Epithelial cell of proximal tubule (primary cell): ENCODE measurements at places on chromosomes 7 and 10. TPM values are rescaled to one million over a fixed set of nuclear protein-coding genes. Genes with fewer than 3 reads are reported as not detected.

DNA sequence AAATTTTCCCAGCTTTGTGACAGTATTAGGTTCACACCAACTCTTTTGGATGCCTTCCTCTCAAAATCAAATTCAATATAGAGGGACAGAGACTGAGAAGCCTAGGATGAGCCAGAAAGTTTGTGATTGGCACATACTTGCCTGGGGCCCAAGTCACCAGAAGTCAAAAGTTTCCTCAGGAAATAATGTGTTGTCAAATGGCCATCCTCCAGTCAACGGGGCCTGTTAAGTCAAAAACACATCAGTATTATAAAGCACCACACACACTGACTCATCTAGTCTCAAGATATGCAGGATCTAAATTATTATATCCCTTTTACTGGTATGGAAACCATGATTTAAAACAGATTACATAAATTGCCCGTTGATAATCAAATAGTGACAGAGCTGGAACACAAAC is 158.1 kb downstream of the AHR start:
- no peak for DNase-seq

- no peak for DNase-seq
Observed at GRCh38 chr10:131206111-131206995, 105.2 kb downstream of the TCERG1L start.

PUS7 gene
- 28.3 and 30.2 TPM in 2 replicates for total RNA-seq

- no peak for DNase-seq
Observed at GRCh38 chr10:76358743-76359395, 927.4 kb downstream of the LRMDA start.

GRCh38 chr7:119681336-119681735 is 591.6 kb upstream of the KCND2 start:
- DNase-seq, result no peak

DNA sequence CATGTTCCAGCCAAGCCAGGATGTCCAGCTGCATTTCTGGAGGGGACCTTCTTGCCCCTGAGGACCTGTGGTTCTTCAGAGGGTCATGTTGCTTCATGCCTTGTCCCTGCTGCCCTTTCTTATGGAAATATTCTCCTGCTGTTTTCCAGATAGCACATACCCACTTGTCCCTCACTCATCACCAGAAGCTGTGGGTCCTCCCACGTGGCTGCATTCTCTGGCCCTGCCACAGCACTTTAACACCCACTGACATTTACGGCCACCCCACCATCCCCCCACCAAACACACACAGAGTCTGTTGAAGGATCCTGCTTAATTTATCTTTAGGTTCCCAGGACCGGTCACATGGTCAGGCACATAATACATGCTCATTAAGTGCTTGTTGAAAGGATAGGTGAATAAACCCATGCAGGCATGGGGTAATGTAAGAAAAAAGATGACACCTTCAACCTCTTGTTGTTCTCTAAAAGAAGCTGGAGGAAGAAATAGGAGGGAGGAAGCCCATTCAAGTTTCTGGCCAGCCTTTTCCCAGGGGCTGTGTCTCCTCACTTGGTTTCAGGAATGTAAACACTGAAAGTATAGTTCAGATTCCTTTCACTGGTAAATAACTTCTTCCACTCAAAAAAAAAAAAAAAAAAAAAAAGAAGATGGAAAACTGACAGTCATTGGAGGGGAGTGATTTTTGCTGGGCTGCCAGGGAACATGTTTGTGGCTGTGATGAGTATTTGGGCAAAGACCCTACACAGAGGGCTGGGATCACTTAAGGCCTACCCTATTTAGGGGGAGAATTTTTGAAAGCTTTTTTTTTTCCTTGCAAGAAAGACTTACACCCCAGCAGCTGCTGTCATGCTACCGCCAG is 19.8 kb upstream of the BMPER start:
- DNase-seq, result no peak

- no peak for DNase-seq
Observed at GRCh38 chr10:71429929-71430328, 33.2 kb downstream of the CDH23 start.

- no peak for DNase-seq
Observed at GRCh38 chr10:6385665-6386064, 182.9 kb downstream of the PFKFB3 start.
